ENCODE measurements at places on chromosomes 5 and 9.
A peak's percentile ranks its signal among the peaks of the same experiment; 100 is the strongest.

DNA sequence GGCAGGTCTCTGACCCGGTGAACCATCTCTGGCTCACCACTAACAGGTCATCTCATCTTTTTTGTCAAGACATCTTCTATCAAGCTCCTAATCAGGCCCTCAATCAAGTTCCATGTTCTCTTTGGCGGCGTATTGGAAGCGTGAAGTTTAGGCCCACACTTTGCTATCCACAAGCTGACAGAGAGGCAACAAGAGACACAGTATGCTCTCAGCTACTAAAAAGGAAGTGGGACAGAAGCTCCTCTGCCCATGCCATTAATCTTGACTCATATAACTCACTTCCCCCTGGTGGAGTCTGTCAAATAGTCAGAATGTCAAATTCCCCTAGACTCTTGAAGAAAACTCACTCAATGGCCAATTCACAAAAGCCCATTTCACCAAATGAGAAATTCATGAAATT is 77.6 kb upstream of the TMC1 start:
- no peak for DNase-seq

GRCh38 chr5:14235872-14236271 is 92.7 kb downstream of the TRIO start:
- DNase-seq = no peak

DNA sequence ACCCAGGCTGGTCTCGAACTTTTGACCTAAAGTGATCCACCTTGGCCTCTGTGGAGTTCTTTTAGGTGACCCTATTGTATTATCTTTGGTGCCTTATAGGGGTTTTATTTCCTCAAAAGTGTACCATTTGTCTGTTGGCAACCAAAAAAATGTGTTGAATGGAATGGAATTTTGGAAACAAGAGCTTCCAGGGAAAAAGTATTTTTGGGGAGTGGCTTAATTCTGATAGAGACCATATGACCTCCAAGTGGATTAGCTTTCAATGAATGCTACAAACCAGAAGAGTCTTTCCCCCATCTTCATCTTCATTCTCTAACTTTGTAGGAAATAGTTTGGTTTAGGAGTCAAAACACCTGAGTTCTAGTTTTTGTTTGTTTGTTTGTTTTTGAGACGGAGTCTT is 3.4 kb upstream of the OGN start:
- no peak for DNase-seq

GRCh38 chr9:108688051-108688450 is 167.7 kb downstream of the ACTL7B start:
- DNase-seq = no peak

DNA sequence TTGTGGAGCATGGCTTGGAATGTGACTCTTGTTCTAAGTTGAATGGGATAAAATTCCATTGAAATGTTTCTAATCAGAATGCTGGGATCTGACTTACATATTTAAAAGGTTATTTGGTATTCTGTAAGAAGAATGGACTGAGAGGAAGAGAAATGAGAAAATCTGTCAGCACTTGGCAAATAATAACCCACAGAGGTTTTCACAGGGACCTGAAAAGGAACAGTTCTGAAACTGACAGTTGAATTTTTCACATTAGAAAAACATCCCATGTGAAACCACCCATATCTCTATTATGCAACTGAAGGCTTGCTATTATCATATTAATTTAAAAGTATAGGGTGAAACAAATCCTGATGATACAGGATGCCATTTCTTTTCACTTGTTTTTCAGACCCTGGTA is 302.7 kb downstream of the EPB41L4A start:
- no peak for DNase-seq

DNA sequence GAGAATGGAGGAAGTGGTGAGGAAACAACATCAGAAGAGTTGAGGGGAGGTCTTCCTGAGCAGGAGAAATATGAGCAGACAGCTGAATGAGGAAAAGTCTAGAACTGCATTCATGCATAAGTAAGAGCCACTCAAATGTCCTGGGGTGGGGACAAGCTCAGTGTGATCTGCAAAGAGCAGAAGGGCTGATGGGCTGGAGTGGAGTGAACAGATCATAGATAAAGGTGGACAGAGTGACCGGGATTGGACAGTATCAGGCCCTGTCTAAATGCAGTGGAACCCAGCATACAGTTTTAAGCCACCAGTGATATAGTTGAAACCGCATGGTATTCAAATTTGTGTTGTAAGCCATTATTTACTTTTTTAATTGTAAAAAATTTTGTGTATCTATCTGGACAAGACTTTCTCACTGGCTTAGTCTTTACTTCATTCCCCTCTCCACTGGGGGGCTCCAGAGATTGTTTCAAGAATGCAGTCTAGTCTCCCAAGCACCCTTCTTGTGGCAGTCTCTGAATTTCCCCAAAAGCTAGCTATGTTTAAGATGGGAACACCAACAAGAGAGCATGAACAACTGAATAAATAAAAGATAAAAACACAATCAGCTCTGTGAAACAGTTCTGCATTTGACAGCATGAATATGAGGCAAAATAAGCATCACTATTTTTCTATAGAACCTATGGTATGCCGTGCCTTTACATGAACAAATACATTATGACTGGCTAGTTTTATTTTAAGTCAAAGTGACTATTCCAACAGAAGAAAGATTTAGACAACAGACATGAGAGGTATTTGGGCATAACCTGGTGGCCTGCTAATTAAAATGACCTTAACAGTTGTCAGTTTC is 10.7 kb upstream of the STK32A start:
- DNase-seq = peak; percentile 66

- DNase-seq = no peak
Observed at GRCh38 chr5:26569241-26569928, 469.0 kb downstream of the CDH9 start.

DNA sequence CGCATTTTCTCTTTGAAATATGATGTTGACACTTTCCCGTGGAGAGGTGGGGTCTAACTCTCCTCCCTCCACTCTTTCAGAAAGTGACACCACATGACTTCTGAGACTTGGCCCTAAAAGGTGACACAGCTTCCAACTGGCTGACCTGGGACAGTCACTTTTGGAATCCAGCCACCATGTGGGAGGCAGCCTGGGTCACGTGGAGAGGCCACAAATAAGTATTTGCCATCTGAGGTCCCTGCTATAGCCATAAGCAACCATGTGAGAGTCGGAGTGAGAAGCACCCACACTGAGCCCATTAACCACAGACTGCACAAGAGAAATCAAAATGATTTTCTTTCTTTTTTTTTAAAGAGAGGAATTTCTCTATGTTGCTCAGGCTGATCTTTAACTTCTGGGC is 4.1 kb upstream of the PHYKPL start:
- DNase-seq = no peak

DNA sequence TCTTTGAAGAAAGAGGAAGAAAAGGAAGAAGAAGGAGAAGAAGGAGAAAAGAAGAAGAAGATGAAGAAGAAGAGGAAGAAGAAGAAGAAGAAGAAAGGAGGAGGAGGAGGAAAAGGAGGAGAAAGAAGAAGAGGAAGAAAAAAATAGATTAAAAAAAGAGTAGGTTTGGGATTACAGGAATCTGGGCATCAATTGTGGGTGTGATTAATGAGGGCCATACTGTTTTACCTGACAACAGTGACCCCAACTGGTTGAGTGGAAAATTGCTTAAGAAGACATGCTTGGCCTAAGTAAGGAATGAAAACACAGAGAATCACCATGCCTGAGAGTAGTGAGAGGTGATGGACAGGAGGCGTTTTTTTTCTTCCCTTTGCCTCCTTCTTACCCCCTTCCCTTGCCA is 114.6 kb downstream of the FAM170A start:
- DNase-seq = no peak

GRCh38 chr5:36363101-36363500 is 61.4 kb upstream of the RANBP3L start:
- no peak for DNase-seq

DNA sequence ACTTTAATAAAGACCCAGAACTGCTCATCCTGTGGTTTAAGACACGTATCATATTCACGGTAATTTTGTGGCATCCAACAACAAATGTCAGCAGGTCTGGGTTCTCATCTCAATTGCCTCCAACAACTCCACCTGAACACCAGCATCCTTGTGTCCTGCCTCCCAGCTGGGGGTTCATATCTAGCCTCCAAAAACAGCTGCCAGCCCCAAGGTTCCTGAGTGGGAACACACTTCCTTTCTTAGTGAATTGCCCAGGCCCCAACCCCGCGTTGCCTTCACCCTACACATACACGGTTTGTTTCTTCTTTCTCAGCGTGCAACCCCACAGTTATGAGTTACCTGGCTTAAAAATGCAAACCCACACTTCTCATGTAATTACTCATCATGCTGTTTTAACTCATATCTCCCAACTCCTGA is 77.9 kb downstream of the SEMA4D start:
- DNase-seq = peak; percentile 47

- DNase-seq = no peak
Observed at GRCh38 chr9:13020146-13021040, 245.6 kb downstream of the LURAP1L start.

DNA sequence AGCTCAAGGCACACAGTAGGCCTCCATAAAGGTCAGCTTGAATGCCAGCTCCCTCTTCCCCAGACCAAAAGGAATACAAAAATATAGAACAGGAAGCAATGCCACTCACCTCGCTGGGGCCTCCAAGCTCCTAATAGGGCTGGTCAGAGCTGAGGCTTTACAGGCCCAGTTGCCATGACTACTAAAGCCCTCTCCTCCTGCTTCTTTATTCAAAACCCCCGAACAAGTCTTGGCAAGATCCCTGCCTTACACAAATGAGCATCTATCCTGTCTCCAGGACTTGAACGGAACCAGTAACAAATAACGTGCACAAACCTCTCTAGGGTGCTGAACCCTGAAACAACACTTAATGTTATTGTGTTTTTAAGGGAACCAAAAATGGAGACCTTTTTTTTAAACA is 136.3 kb downstream of the SIL1 start:
- DNase-seq = no peak

DNA sequence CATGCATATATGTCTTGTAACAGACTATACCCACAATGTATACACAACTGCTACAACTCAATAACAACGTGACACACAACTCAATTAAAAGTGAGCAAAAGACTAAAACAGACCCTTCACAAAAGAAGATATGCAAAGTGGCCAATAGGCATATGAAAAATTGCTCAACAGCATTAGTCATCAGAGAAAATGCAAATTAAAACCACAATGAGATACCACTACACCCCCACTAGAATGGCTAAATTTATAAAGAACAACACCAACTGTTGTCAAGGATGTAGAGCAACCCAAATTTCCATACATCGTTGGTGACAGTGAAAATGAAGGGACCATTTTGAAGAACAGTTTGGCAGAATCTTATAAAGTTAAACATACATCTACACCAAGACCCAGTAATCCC is 38.9 kb downstream of the GABRB2 start:
- DNase-seq = no peak

GRCh38 chr5:149409268-149409948 is 30.3 kb upstream of the IL17B start:
- DNase-seq = peak; percentile 66

GRCh38 chr5:69211200-69211599 is 21.8 kb downstream of the CENPH start:
- no peak for DNase-seq

DNA sequence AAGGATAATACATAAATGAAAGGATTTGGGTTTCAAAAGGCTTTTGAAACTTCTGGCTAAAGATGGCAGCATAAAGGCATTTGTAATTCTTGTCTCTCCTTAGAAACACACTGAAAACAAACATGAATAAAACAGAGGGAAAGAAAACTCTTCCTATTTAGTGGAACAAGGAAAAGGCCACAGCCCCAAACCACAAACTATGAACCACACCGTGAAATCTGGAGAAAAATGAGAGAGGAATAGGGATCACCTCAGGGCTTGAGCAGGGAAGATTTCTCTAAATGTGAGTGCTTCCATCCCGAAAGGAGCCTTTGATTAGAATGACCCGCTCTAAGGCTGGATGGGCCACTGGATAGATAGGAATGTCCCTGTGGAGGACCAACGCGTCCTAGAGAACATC is 119.6 kb downstream of the SEC61B start:
- DNase-seq = no peak

- DNase-seq = peak; percentile 79
Observed at GRCh38 chr9:36141288-36141687, 4.8 kb downstream of the GLIPR2 start.

GRCh38 chr9:82939451-82939850 is 123.5 kb downstream of the RASEF start:
- DNase-seq = no peak

DNA sequence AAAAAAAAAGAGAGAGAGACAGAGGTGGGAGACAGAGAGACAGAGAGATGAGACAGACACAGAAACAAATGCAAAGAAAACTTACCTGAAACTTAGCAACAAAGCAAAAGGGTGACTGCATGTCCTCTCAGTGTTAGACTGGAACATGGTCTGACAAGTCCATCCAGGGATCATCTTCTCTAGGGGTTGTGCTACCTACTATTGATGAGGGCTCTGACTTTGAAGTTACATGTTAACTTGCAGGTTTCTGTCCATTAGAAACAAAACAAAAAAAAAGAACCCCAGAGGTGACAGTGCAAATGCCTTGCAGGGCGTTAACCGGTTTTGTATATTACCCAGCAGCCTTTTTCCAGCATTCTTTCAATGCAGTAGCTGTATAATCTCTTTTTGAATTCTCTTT is 13.6 kb upstream of the SPARC start:
- no peak for DNase-seq

DNA sequence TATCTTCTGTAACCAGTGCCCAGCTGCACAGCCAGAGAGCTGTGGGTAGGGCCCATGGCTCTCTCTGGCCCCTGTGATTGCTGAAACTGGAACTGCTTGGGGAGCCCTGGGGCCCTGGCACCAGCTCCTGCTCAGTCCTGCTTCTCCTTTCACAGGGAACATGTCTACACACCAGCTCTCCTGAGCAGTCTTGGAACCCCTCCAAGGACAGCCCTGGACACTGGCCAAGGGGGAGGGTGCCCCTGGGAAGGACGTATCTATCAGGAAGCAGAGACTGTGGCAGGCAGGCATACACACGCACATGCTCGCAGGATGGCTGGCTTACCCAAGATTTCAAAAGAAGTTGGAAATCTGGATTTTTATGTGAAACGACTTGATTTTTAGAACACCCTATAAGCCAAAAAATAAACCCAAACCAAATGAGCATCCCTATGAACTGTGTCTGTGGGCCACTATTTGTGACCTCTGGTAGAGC is 8.8 kb upstream of the TRAF1 start:
- DNase-seq = peak; percentile 98

- no peak for DNase-seq
Observed at GRCh38 chr9:84851935-84852585, 182.5 kb downstream of the NTRK2 start.

DNA sequence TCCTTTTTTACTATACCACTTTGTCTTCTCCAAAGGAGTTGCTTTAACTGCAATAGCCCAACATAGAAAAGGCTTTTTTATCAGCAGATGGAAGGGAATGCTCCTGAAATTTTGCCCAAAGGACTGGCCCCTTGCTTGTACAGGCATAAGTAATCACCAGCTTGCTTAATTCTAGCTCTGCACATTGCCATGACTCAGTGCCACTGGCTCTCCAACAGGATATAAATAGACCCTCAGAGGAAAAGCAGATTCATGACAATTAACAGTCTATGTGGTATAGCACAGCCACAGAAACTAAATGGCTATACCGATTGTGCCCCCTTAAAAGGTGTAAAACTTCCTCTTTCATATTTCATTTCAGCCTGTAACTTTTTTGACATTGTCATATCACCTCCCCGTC is 227.0 kb downstream of the ZNF608 start:
- DNase-seq = no peak
